ENCODE measurements at places on chromosomes 16 and 17.

GRCh38 chr17:38452719-38453118, 24.5 kb downstream of the ARHGAP23 start:
- no peak for DNase-seq

- DNase-seq, result no peak
Observed at GRCh38 chr16:21997697-21998480, 3.0 kb downstream of the PDZD9 start.

DNA sequence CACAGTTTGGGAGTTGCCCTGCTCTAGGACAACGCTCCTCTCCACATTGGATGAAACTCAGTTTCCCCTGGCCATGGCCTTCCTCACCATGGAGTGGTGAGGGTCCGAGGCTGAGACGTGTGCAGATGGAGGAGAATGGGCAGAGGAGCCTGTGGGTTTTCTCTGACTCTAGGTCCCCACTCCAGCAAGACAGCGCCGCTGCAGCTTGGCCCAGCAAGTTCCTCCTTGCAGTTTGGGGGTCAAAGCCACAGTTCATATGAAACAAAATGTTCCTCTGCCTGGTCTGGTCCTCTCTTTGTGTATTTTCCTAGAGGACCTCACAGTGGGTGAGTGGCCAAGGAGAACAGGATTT, 2.3 kb downstream of the C16orf54 start:
- DNase-seq, result no peak

GRCh38 chr17:78130090-78130436, 508 bp upstream of the TMC8 start:
- DNase-seq, result no peak

- DNase-seq, result no peak
Observed at GRCh38 chr16:22322021-22322471, 24.8 kb downstream of the POLR3E start.

DNA sequence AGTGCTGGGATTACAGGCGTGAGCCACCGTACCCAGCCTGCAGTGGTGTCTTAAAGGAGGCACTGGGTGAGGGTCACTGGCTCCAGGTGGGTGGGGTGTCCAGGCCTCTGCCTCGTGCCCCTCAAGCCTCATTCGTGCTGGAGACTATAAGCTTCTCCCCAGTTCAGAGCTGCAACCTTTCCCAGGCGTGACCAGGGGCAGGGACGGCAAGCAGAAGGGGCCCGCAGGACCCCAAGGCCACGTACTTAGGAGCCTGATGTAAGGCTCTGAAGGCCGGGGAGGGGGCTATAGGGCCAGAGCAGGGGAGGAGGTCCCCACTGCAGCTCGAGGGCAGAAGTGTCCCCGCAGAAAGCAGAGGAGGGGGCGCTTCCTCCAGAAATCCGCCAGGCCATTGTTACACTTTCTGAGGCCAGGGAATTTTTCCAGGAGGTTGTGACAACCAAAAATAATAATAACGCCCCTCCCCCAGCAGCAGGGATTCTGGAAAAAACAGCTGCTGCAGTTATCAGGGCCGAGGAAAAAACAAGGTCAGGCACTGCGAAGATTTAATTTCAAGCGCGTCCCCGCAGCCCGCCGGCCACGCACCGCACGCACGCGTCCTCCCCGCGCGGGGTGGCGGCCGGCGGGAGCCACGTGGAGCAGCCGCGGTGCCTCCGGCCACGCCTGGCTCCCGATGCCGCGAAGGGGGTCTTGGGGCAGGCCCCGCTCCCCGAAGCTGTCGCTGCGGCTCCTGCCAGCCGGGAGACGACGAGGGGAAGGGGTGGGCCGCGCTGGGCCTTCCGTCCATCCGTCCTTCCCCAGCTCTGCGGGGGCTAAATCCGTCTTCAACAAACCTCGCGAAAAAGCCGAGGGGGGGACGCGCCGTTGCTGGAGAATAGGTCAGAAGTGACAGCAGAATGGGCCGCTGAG, 45.8 kb upstream of the SLC38A10 start:
- DNase-seq, result no peak

DNA sequence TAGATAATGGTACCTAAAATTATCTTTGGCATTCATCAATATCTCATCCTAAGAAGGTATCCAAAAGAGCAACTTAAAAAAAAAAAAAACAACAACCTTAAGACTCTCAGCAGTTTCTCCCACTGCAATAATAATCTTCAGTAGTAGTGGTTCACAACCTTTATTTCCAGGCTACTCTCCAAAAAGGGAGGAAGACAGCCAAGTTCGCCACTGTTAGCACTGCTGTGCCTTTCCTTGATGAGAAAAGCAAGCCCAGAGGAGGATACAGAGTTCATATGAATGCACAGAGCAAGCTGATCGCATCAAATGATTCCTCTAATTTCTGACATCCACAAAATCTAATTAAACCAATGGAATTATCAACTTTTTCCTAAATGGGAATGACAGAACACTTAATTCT, 199.4 kb downstream of the AATF start:
- DNase-seq, result no peak

GRCh38 chr16:8426569-8426968, 163.7 kb downstream of the TMEM114 start:
- no peak for DNase-seq

GRCh38 chr16:89412811-89413210, 77.5 kb downstream of the ANKRD11 start:
- DNase-seq, result no peak

DNA sequence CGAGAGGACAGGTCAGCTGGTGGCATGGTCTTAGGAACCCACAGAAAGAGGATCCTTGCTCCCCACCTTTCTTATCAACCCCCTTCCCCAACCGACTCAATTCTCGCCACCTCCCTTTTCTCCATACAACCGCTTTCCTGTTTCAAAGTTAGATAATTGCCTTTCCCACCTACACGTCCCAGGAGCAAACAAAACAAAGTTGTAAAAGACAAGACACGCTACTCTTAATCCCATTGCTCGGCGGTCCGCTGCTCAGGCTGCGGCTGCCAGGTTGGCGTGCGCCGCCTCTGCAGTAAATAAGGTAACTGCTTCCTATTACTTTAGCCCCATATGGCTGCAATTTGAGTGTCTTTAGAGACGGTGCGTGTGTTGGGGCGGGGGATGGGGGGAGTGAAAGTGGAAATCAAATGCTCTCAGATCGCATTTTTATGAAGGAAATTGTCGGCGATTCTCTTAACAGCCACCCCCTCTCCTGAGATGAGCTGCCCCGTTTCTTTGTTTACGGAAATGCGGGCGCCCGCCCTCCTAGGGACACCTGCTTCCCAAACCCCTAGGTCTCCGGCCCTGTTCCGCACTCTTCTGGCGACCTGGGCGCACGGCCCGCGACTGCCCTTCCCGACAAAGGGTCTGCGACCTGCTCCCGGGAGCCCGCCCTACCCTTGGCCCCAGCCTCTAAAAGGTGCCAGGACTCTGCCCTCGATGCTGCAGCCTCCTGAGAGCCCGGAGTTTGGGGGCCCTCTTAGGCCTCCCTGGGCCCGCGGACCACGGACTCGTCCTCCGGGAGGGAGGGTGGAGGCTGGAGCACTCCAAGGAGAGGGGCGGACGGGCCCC, 3.7 kb upstream of the CBX8 start:
- DNase-seq, result no peak

GRCh38 chr16:30901201-30902028, 5.0 kb downstream of the CTF1 start:
- DNase-seq, result no peak

DNA sequence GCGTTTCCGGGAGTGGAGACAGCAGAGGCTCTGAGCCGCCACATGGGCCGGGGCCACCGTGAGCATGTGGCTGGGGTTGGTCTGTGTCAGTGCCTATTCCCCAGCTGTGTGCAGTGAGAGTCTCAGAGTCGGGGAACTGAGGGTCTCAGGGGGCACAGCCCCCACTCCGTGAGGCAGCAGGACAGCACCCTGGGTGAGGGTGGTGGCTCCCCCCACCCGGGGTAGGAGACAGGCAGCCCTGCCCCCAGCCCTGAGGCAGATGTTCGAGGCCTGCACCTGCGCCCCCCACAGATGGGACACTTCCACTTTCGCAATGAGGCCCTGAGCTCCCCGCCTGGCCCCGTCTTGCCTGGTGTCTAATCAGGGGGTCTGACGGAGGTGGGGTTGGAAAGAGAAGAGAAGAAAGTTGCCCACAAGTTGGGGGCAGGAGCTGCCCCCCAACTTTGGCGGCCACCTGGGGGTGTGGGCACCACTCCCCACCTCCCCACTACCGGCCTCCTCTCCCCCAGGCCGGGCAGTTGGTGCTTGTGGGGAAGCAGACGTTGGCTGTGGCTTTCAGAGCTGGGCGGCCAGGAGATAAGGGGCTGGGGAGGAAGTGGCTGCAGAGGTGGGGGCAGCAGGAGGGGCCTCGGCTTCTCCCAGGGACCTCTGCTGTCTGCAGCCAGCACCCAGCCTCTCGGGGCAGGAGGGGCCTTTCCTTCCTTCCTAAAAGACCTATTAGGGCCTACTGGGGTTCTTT, 1.8 kb upstream of the CBFA2T3 start:
- no peak for DNase-seq

DNA sequence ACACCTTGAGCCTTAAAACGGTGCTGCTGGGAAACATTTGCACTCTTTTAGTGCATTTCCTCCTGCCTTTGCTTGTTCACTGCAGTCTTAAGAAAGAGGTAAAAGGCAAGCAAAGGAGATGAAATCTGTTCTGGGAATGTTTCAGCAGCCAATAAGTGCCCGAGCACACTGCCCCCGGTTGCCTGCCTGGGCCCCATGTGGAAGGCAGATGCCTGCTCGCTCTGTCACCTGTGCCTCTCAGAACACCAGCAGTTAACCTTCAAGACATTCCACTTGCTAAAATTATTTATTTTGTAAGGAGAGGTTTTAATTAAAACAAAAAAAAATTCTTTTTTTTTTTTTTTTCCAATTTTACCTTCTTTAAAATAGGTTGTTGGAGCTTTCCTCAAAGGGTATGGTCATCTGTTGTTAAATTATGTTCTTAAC, 4.4 kb downstream of the SOX9 start:
- no peak for DNase-seq

DNA sequence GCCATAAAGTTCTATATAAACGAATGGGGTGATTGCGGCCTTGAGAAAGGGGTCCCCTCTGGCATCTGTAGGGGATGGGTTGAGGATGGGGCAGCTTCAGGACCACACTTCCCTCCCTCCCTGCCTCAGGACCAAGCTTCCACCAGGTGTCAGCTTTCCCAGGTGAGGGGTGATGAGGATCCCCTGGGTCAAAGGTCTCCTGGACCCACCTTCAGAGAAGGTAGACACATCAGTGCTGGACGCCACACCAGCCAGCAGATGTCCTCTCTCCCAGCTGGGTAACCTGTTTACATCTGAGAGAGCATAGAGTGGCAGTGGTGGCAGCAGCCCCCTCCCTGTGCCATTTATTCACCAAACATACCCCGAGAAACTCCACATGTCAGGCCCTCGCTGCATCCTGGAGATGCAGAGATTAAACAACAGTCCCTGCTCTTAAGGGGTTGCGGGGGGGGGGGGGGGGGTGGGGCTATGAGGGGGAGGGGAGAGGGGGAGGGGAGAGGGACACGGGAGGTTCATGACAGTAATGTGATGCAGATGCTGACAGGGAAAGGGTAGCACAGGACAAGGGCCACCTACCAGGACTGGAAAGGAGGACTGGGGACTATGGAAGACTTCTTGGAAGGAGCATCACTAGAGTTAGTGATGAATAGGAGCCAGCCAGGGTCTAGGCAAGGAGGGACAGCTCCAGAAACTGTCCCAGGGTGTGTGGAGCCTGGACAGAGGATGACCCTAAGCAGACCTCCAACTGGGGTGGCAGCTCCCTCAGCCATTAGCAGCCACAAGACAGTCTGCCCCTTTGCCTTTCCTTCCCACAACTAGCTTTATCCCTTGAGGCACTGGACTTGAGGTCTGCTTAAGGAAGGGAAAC, 5.0 kb downstream of the PROCA1 start:
- DNase-seq, result no peak

DNA sequence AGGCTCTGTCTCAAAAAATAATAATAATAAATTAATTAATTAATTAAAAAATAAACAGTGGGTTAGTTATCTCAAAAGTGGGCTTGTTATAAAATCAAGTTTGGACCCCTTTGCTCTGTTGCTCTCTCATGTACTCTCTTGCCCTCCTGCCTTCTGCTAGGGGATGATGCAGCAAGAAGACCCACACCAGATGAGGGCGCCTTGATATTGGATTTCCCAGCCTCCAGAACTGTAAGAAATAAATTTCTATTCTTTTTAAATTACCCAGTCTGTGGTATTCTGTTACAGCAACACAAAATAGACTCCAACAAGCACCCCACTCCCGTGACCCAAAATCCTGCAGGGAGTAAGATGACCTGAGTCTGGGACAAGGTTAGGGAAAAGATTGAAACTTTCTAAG, 2.1 kb upstream of the ZNF652 start:
- no peak for DNase-seq

DNA sequence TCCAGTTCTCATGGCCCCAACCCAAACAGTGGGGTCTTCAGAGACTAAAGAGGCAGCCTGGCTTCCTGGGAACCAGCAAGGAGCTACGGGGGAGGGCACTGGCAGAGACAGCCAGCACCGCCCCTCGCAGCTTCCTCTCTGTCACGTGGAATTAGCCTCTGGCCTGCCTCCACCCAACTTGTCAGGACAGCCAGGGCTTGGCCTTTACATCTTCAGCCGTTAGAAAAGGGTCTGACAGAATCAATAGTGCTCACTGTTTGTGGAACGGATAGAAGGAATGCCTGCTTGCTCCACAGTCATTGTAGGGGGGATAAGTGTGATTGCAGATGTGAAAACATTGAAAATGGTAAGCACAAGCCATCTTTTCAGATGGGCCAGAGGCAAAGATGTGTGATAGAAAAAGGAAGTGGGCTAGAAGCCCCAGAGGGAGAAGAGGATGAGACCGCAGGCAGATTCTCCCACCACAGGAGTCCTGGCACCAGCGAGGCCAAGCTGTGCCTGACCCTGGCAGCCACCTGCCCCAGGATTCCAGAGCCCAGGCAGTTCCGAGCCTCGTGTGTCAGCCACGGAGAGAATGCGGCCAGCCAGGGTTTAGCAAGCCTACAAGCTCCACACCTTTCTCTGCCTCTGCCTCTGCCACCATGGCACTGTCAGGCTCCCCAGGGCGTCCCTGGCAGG, 18.6 kb downstream of the GRIN2C start:
- DNase-seq, result no peak

- no peak for DNase-seq
Observed at GRCh38 chr16:87165885-87166284, 151.3 kb downstream of the C16orf95 start.

- DNase-seq, result no peak
Observed at GRCh38 chr17:60163108-60163784, 13.5 kb downstream of the CA4 start.

GRCh38 chr16:20301840-20302239, 25.5 kb downstream of the GP2 start:
- no peak for DNase-seq

DNA sequence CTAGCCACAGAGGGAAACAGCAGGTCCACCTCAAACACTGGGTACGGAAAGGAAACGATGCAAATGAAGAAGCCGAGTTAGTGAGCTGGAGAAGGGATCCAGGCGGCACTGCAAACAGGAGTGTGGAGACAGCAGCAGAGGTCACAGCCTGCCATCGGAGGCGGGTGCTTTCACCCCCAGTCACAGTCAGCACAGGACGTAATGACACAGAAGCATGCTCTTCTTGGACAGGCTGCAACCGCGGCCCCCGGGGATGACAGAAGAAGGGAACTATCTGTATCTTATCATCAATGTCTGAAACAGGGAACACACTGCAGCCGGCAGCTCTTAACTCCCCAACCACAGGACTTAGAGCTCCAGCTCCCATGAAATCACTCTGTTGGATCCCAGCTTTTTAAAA, 16.1 kb upstream of the SLC38A8 start:
- DNase-seq, result no peak

All from NCI-H1048 (cell line).